ENCODE measurements at places on chromosomes 5 and 9.

- DNase-seq, result no peak
Observed at GRCh38 chr5:97735209-97735608, 552.2 kb upstream of the RIOK2 start.

DNA sequence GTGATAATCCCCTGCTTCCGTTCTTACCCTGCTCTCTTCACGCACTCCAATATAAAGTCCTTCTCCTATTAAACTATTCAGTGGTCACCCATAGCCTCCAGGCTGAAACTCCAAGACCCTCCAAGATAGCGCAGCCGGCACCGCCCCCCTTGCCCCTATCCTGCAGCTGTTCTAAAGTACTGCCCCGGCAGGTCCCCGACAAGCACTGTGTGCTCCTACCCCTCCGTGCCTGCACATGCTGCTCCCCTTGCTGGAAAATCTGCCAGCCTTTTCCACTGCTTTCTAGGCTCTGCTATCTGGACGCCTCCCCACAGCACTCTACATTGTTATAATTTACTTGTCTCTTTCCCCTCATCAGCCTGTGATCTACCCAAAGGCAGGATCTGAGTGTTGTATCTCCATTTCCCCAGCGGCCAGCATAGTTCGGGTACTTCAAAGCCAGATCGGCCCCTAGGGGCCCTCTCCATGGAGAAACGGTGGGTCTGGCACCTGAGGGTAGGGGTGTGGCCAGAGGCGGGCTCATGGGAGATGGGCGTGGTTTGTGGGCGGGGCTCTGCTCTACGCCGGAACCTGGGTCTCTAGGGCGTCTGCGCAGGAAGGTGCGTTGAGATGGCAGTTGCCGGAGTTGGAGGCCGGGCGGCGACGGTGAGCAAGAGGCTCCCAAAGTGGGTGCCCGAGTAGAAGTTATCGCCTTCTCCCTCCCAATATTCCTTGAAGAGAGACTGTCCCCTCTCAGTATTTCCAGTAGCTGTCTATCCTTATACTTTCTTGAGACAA is 83.5 kb upstream of the RUSC2 start:
- no peak for DNase-seq

GRCh38 chr9:116565986-116566385 is 121.1 kb upstream of the TRIM32 start:
- DNase-seq, result no peak

DNA sequence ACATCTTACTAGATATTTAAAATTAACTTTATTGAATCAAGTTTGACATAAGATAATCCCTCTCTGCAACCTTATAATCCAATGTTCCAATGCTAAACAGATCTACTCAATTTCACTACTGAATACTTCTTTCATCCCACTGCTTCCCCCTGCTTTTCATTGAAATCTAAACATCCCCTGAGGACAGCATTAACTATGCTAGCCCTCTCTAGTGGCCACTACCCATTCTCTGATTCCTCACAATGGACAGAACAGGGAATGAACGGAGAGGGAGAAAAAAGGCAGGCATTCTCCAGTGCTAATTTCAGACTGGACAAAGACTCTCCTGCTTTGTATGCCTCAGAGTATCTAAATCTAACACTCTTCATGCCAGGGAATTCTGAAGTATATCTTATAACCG is 54.3 kb upstream of the RGS7BP start:
- no peak for DNase-seq

GRCh38 chr5:14332746-14333145 is 189.6 kb downstream of the TRIO start:
- no peak for DNase-seq

- peak; percentile 67 for DNase-seq
Observed at GRCh38 chr9:99906403-99907207, at the start of gene STX17. Gene STX17, plus strand, starts transcription at chr9:99906654. Its CDS starts 8,586 bp downstream, at chr9:99915240.

DNA sequence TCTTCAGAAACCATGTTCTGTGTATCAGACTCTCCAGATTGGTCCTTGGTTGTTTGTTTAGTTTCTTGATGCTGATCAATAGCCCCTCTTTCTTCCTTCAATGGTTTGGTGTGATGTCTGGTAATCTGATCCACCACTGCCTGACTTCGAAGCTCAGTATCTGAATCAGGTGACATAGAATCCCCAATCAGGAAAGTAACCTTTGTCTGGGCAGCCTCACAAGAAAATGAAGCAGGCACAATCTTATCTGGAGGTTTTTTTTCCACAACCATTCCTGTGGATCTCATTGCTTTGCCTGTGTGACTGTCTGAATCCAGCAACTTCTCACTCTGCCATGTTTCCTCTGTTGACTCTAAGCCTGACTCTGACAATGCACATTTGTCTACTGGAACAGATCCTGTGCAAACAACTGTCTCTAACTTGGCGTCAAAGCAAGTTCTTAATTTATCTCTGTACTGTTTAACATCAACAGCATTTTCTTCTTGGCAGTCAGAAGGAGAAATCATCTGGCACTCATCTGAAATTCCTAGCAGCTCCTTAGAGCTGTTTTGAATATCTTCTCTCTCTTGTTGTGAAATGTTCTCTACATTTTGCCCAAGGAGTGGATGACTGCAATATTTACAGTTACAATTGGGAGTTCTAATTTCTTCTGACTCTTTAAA is 37.1 kb upstream of the RAPGEF6 start:
- no peak for DNase-seq

DNA sequence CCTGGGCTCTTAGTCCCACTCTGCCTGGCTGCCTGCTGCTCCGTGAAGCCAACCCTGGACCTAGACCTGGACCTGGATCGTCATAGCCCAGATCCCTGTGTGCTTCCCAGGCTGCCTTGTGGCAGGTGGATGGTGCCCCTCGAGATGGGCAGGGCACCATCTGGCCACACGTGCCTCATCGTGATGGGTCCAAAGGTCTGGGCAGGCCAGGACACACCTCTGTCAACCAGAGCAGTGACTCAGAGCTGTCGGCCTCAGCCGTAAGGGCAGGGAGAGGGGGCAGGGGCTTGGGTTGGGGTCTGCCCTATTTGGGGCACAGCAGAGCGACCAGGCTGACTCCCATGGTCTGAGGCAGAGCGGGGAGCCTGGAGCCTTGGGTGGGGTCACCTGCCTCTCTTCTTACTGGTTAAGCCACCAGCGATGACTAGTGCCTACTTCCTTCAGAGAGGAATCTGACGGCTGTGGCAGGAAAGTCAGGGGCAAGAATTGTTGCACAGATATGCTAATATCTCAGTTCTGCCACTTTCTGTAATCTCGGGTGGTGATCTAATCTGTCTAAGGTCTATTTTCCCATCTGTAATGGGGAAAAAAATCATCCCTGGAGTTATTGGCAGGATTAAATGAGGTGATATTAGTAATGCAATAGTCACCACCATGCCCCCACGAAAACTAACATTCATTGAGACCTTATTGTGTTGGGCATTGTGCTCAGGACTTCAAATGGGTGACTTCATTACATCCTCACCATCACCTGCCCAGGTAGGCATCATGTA is 3.2 kb upstream of the CDHR2 start:
- no peak for DNase-seq

GRCh38 chr9:95750725-95751519 is 124.6 kb upstream of the ERCC6L2 start:
- DNase-seq, result no peak

DNA sequence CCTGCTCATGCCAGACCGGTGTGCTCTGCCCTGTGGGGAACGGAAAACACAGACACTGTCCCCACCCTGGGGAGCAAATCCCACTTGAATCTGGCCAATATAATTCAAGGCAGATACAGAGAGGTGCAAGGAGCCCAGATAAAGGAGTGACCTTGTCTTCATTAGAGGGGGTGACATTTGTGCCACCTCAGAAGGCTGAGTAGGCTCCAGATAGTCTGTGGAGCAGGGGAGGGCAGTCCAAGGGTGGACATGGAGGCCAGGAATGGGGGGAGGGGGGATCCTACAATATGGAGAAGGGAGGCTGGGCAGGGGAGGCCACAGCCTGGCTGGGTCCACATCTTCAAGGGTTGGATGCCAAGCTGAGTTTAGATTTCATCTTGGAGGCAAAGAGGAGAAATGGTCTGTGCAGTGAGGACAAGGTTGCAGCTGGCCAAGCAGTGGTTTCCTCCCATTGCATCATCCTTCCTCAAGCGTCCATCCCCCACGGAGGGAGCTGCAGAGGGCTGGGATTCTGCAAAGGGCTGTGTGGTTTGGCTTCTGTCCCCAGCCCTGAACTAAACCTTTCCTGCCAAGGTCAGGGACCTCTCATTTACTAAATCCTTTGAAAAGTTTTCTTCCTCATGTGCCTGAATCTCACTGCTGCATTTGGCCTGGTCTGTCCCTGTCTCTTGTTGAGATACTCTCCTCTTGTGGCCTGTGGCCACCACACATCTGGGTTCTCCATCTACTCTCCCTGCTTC is 60.1 kb downstream of the GALNT12 start:
- no peak for DNase-seq

- no peak for DNase-seq
Observed at GRCh38 chr5:416636-416960, 26.4 kb upstream of the EXOC3 start.

- DNase-seq, result peak; percentile 82
Observed at GRCh38 chr9:136902259-136902821, 16.0 kb downstream of the TRAF2 start.

DNA sequence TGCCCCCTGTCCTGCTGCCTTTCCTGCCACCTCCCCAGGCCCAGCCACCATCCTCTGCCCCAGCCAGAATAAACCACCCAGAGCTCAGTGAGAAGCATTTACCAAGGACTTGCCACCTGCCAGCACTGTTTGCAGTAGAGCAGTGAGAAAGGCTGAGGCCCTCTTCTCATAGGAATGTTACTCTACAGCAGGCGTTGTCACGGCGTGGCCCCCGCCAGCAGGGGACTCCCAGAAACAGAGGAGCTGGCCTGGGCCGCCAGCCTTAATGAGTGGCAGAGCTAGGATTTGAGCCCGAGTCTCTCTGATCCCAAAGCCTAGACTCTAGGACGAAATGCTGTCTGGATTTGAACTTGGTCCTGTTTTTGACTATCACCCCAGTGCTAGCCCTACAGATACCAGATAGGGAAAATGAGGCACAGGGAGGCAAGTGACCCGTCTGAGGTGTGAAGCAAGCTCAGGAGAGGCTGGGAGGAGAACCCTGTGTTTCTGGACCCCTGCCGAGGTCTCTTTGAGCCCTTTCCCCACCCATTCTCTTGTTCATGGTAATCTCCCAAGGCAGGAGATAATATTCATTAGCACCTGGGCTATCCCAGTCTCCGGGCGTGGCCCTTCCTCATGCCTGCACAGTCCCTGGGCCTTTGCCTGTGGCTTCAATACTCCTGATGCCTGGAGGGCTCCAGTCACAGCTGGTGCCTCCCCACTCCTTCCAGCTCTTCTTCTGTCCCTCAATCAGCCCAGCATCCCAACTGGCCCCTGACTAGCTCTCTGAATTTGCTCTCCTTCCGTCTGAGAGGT is 30.7 kb downstream of the HRH2 start:
- DNase-seq, result no peak

- DNase-seq, result no peak
Observed at GRCh38 chr9:33676746-33677505, 118.4 kb upstream of the PRSS3 start.

Measured in stimulated activated CD8-positive, alpha-beta memory T cell treated with anti-CD3 and anti-CD28 coated beads, Interleukin-15, amount 100 ng/mL, for 4 hours (primary cell).